ENCODE measurements at places on chromosomes 7 and 10.
A peak's percentile ranks its signal among the peaks of the same experiment; 100 is the strongest.

- DNase-seq, result no peak
These were observed 58.5 kb upstream of the EXOC6 start for GRCh38 chr10:92789786-92790185.

- no peak for DNase-seq
These were observed 241.5 kb upstream of the PFKP start for GRCh38 chr10:2825841-2826240.

DNA sequence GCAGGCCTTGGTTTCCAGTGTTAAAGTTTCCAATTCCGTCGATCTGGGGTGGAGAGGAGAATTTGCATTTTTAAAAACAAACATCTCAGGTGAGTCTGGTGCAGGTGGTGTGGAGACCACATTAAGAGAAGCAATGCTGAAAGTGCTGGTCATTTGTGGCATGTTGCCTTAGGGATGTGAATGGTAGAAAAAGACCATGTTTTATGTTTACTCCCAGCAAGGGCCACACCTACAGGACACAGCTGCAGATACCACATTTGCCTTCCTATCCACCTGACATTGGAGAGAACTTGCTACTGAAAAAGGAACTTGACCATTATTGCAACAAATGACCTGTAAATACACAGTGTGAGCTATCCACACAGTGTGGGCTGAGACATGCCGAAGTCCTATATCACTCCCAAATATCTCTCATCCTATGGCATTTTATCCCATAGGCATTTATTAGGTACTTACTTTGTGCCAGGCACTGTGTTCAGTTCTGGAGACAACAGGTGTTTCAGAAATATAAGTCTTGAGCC is 183.1 kb downstream of the NRP1 start:
- no peak for DNase-seq

- no peak for DNase-seq
These were observed 19.6 kb downstream of the NPVF start for GRCh38 chr7:25208525-25209221.

DNA sequence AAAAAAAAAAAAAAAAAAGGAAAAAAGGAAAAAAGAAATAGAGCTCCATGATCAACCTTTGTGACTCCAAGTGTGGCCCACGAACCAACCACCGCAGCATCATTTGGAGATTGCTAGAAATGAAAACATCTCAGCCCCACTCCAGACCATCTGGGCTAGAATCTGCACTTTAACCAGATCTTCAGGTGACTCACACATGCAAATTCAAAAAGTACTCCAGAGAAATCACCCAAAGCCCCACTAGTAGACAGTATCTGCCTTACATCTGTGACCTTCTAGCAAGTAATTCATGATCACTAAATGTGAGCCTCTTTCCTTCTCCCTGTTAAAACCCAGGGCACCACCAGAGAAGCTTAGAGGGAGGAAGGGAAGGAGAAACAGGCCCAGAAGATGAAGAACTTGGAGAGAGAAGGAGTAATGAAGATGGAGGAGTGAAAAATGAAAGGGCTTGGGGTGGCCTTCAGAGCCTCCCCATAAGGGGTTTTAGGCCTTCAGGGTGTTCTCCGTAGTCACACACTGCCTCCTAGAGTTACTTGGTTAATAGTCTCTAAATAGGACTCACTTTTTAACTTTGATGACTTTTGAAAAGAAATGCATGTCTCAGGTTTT is 94.0 kb downstream of the SLC37A3 start:
- peak; percentile 81 for DNase-seq

DNA sequence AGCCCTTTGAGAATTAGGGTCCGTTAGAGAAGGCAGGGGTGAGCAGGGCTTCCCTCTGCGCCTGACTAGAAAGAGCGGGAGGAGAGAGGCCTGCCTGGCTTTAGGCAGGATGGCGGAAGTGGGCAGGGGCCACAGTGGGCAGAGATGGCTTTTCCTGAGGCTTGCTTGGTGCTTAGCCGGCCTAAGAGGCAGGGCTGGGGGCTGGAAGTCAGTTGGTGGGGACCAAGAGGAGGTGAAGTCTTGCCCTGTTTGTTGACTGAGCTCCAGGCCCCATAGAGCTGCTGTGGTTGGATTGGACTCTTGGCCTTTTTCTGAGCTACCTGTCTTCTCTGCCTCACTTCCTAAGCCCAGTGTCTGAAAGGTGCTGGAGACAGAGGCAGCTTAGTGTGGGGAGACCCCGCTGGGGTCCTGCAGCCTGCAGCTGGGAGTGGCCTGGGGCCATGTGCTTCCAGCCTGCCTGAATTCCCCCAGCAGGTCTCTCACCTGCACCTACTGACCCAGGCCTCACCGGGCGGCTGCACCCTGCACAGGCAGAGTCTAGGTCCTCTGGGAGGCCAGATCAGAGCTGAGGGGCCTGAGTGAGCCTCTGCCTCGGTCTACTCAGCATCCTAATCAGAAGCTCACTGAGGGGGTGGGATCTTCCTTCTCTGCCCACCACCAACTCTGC is 4.8 kb downstream of the FAM241B start:
- no peak for DNase-seq

DNA sequence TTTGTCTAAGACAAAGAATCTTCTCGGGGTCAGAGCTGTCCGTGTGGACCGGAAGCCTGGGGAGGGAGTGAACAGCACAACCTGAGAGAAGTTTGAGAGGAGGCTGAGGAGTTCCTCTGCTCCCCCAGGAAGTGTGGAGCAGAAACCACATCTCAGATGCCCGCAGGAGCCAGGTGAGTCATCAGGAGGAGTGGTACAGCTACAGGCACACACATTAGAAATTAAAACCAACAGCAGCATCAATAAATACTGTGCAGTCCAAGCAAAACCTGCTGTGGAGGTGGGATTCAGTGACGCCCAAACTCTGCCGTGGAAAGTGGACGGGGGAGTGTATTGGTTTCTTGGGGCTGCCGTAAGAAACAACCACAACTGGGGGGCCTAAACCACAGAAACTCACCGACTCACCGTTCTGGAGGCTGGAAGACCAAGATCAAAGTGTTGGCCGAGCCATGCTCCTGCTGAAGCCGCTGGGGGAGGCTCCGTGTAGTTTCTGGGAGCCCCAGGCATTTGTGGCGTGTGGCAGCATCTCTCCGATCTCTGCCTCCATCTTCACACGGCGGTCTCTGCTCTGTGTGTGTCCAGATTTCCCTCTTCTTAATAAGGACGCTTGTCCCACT is 31.2 kb upstream of the GARS1 start:
- peak; percentile 32 for DNase-seq

GRCh38 chr7:158274404-158274811 is 313.2 kb downstream of the PTPRN2 start:
- DNase-seq, result no peak

- peak; percentile 31 for DNase-seq
These were observed 178.0 kb downstream of the JAZF1 start for GRCh38 chr7:28002638-28003037.

GRCh38 chr10:118102121-118102520 is 55.4 kb upstream of the RAB11FIP2 start:
- no peak for DNase-seq

DNA sequence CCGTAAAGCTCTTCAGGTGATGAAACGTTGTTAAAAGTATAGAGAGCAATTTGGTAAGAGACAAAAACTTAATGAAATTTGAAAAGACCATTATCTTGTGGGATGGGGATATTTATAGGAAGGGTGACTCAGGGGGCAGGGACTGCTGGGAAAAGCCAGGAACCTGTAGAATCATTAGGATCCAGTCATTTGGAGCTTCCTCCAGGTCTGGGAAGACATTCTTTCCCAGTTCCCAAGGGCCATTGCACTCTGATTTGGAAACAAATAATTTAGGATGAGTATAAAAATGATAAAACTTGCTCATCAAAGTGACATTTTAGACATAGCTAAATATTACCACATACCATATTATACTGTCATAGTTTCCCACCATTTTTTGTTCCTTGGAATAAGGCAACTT is 143.9 kb downstream of the PFKFB3 start:
- no peak for DNase-seq
